ENCODE measurements at places on chromosomes 12 and 14.

- no peaks in the 10 kb centered on the region for H3K36me3 ChIP-seq
- DNase-seq, result no peak
- H3K4me3 ChIP-seq, result no peak overlapping the region
Measured at GRCh38 chr12:9741726-9742125, 8.8 kb upstream of the CLECL1 start.

DNA sequence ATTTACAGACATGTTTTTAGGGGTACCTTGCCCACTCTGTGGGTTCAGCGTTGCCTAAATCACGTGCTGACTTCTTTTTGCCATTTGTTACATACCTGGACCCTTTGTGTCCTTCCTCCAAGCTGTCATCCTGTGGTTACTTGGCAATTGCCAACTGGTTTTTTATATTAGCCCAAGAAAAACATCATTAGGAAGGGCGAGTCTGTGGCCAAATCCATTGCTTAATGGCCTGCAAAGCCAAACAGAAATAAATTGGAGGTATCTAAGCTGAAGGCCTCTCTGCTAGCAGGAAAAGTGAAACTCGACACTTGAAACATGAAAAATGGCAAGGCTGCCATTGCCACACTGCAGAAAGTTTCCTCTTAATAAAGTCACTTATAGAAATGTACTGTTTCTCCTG is 190.4 kb downstream of the NUAK1 start:
- no peak overlapping the region for H3K4me3 ChIP-seq
- no peak for DNase-seq
- no peaks in the 10 kb centered on the region for H3K27me3 ChIP-seq
- H3K4me1 ChIP-seq, result no peaks in the 10 kb centered on the region
- no peak overlapping the region for H3K27ac ChIP-seq

DNA sequence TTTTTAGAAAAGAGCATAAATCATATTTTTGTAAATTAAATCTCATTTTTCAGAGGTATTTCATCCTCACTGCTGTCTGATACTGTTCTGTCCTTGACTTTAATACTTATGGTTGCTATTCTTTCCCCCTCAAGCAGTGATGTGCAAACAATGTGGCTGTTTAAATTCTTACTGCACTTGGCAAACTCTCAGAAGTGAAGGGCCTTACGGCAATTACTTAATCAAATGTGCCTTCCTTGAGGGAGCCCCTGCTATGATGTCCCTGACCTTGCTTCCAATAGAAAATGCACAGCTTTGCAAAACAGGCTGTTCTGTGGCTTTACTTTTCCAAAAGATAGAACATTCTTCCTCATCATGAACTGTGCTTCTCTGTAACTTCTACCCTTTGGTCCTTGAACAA is 35.2 kb downstream of the UBE3B start:
- H3K27me3 ChIP-seq, result no peaks in the 10 kb centered on the region
- DNase-seq, result no peak
- peaks cover 15% of the 10 kb centered on the region for H3K36me3 ChIP-seq
- H3K4me1 ChIP-seq, result no peaks in the 10 kb centered on the region
- no peak overlapping the region for H3K4me3 ChIP-seq

DNA sequence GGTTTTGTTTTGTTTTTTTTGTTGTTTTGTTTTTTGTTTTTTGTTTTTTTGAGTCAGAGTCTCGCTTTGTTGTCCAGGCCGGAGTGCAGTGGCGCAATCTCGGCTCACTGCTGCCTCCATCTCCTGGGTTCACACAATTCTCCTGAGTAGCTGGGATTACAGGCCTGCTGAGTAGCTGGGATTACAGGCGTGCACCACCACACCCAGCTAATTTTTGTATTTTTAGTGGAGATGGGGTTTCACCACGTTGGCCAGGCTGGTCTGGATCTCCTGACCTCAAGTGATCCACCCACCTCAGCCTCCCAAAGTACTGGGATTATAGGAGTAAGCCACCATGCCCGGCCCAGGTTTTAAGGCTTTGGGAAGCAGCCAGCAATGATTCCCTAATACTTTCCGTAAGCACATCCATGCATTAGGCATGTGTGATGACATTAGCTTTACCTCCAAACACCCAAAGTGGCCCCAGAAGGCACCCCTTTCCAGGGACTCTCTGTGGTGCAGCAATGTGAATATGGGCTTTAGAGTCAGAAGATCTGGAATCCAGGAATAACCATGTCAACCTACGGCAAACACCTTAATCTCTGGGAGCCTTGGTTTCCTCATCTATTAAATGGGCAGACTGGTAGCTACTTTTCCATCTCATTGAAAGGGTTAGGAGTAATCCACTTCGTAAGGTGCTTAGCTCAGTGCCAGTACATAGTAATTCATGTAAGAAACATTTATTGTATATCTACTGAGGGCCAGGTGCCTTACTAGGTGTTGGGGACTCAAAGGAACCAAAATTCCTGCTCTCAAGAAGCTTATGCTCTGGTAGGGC is 152.9 kb downstream of the ZFP36L1 start:
- no peak overlapping the region for H3K4me3 ChIP-seq
- H3K4me1 ChIP-seq, result no peaks in the 10 kb centered on the region
- no peak overlapping the region for H3K27ac ChIP-seq
- DNase-seq, result no peak
- H3K27me3 ChIP-seq, result no peaks in the 10 kb centered on the region

GRCh38 chr12:105729926-105730325 is 399.4 kb downstream of the C12orf75 start:
- H3K27me3 ChIP-seq, result no peaks in the 10 kb centered on the region
- H3K27ac ChIP-seq, result no peak overlapping the region
- no peak for DNase-seq
- no peaks in the 10 kb centered on the region for H3K36me3 ChIP-seq

DNA sequence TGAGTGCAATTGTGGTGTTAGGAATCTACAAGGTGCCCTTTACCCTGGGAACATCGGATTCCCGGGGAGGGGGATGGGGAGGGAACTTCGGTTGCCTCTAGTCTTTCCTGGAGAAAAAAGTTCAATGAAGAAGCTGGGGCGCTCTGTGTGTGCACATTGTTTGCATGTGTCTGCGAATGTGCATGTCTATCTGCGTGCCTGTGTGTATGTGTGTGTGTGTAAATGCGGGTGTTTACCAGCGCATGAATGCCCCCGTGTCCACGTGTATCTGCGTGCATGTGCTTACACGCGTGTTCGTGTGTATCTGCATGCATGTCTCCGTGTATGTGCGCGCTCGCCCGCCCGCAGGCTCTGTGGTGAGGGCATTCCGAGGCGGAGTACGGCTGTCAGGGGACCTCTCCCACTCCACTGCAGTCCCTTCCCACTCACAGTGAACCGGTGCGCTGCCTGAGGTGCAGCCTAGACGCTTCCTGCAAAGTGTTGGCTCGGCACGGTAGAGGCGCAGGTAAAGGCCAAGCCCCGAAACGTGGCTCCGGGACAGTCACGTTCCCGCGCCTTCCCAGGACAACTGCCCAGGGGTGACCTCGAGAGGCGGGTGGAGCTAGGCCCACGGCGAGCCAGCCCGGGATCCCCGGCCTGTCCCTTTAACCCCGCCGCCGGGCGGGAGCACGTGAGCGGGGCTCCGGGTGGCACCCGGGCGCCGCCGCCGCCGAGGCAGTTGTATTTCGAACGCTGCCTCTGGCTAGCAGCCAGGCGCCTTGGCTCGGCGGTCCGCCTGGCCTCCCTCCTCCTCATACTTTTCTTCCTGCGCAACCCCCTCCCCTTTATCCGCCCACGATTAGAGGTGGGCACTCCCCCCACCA is 539 bp upstream of the HMGA2 start:
- peak; percentile 77 for DNase-seq
- H3K36me3 ChIP-seq, result no peaks in the 10 kb centered on the region
- peak overlapping the region; percentile 70 for H3K4me3 ChIP-seq

- H3K4me1 ChIP-seq, result no peaks in the 10 kb centered on the region
- DNase-seq, result peak; percentile 40
- H3K36me3 ChIP-seq, result no peaks in the 10 kb centered on the region
- no peak overlapping the region for H3K4me3 ChIP-seq
- no peaks in the 10 kb centered on the region for H3K27me3 ChIP-seq
Measured at GRCh38 chr12:4215229-4216186, 58.1 kb upstream of the CCND2 start.

DNA sequence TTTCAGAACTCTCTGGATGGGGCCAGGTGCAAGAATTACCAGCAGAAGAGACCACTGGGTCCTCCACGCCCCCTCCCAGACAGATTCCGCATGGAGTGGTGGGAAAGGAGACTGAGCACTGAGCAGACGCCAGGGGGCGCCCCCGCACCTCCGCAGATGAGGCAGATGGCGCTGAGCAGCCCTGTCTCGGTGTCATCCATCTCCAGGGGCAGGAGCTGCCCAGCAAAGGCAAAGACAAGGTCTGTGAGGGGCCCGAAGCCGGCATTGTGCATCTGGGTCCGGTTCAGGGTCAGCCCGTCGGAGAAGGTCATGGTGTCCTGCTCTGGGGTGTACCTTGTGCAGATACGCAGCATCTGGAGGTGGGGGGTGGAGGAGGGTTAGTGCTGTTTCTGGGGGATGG is 6.3 kb upstream of the ITGB7 start:
- H3K4me3 ChIP-seq, result no peak overlapping the region
- no peak overlapping the region for H3K27ac ChIP-seq
- no peaks in the 10 kb centered on the region for H3K27me3 ChIP-seq
- no peaks in the 10 kb centered on the region for H3K36me3 ChIP-seq
- DNase-seq, result peak; percentile 84

- DNase-seq, result no peak
- no peaks in the 10 kb centered on the region for H3K27me3 ChIP-seq
- H3K4me3 ChIP-seq, result no peak overlapping the region
- no peak overlapping the region for H3K27ac ChIP-seq
Measured at GRCh38 chr12:85504624-85505023, 224.6 kb downstream of the ALX1 start.

DNA sequence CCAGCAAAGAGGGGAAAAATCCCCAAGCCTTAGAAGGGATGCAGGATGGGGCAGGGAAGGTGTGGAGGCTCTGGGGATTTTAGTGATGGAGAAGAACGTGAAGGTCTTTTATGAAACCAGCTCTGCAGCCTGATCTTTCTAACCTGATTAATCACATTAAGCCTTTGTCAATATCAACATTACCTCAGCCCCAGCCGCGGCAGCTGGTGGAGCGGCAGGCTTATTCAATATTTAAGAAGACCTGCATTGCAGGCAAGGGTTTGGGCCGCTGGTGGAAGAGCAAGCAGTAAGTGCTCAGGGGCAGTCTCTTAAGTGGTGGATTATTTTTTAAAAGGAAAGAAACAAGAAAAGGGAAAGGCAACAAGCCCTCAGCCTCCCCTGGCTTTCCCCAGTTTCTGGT is 16.6 kb downstream of the RPH3A start:
- H3K36me3 ChIP-seq, result no peaks in the 10 kb centered on the region
- no peak overlapping the region for H3K4me3 ChIP-seq
- peaks cover 3% of the 10 kb centered on the region for H3K27me3 ChIP-seq
- no peak for DNase-seq
- H3K4me1 ChIP-seq, result no peaks in the 10 kb centered on the region

DNA sequence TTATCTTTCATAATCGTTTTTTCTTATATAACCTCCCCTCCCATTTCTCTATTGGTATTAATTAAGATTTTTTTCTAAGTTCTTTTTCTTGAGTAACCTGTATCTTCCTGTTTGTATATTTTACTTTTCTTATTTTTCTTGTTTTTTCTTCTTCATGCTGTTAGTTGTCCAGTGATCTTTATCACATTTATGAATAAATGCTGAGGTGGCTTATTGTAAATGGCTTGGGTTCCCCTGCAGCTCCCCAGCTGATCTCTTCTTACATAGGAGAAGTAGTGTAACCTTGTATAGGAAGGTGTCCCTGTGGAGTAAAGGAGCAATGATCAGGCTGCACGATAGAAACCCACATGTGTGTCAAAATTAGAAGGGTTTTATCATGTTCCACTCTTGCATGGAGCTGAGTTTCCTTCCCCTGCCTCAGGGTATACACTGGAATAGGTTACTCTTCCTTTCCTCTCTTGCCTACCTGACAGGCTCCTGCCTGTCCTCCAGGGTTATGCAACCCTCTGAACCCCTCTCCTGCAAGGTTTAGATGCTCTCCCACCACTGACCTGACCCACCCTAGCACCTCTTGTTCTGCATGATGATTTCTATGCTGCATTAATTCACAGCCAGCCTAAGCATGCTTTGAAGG is 334.8 kb upstream of the RGS6 start:
- H3K27ac ChIP-seq, result no peak overlapping the region
- no peaks in the 10 kb centered on the region for H3K36me3 ChIP-seq
- no peak overlapping the region for H3K4me3 ChIP-seq

DNA sequence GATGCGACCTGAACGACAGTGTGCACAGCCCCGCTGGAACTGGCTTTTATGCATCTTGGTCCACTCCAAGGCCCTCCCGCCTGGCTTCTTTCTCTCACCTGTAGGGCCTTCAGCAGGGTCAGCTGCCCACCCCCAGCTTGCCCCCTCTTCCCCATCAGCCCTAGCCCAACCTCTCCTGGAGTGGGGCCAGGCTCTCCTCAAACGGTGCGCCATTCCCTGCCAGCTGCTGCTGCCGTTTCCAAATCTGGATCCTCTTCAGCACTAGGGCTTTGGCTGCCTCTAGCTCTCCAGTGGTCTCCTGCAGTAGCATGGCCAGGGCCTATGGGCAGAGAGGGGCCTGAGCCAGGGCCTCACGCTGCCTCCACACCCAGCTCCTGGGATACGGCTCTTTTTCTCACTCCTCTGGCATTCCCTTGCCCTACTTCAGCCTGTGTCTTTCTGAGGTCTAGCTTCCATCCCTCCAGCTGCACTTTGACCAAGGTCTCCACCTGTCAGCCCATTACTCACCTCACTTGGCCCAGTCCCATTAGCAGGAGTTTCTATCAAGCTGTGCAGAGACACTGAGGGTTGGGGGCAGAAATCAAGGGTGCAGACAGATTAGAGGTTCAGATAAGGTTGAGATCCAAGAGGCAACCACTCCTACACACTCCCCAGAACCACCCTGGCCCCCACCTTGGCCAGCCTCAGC is 5.0 kb downstream of the STAT6 start:
- no peak for DNase-seq
- H3K27me3 ChIP-seq, result no peaks in the 10 kb centered on the region
- no peak overlapping the region for H3K27ac ChIP-seq
- H3K36me3 ChIP-seq, result peaks cover 22% of the 10 kb centered on the region
- H3K4me1 ChIP-seq, result peaks cover 11% of the 10 kb centered on the region

DNA sequence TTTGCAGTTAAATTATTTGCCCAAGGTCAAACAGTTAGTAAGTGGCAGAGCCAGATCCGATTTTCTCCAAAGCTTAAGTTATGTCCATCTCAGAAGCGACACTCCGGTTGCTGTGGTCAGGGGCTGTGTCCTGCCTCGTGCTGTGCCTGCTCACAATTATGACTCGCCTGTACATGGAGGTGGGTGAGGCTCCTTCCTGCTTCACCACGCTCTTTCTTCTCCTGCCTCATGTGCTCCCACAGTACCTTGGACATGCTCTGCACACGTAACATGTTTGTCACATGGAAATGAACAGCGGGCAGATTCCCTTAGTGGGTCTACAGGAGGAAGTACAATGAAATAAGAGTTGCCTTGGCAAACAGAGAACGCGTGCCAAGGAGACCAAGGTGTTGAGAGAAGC is 62.2 kb upstream of the CCND2 start:
- no peaks in the 10 kb centered on the region for H3K27me3 ChIP-seq
- H3K4me1 ChIP-seq, result no peaks in the 10 kb centered on the region
- no peak for DNase-seq
- no peak overlapping the region for H3K27ac ChIP-seq
- no peak overlapping the region for H3K4me3 ChIP-seq
- no peaks in the 10 kb centered on the region for H3K36me3 ChIP-seq

GRCh38 chr14:75482366-75482765 is 39.9 kb upstream of the BATF start:
- no peak overlapping the region for H3K4me3 ChIP-seq
- no peaks in the 10 kb centered on the region for H3K27me3 ChIP-seq
- DNase-seq, result no peak
- H3K36me3 ChIP-seq, result no peaks in the 10 kb centered on the region

- no peak overlapping the region for H3K4me3 ChIP-seq
- no peaks in the 10 kb centered on the region for H3K27me3 ChIP-seq
- no peaks in the 10 kb centered on the region for H3K4me1 ChIP-seq
- no peak overlapping the region for H3K27ac ChIP-seq
Measured at GRCh38 chr14:51822499-51822898, 37.9 kb upstream of the GNG2 start.

GRCh38 chr12:94150240-94151121 is 2.1 kb downstream of the PLXNC1 start:
- peak overlapping the region; percentile 56 for H3K4me3 ChIP-seq
- no peak overlapping the region for H3K27ac ChIP-seq
- H3K36me3 ChIP-seq, result no peaks in the 10 kb centered on the region

Data from colonic mucosa (tissue), 4 donors.